ENCODE measurements at places on chromosomes 7 and 10. TPM values are rescaled to one million over a fixed set of nuclear protein-coding genes. Genes with fewer than 3 reads are reported as not detected.

GRCh38 chr10:71454347-71454746 is 57.6 kb downstream of the CDH23 start:
- no peak for DNase-seq

GRCh38 chr10:74097776-74098175 is 52.9 kb downstream of the AP3M1 start:
- no peak for DNase-seq

DNA sequence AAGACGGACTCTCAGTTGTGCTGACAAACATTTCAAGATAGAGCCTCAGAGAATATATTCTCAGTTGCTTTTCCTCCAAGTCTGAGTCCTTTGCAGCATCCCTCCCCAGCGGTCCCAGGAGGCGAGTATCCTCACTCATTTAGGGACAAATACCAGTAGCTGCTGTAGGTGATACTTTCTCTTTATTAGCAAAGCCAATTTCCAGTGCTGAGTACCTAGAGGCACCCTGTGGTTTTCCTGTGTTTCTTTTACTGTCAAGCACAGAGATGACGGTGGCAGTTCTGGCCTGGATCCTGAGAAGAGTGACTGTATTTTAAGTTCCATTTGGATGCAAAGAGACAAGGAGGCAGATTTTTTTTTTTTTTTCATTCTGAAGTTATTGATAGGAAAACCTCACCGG is 1058.4 kb downstream of the SORCS3 start:
- DNase-seq, result no peak

GRCh38 chr7:70893971-70894715 is 237.8 kb upstream of the GALNT17 start:
- no peak for DNase-seq

- no peak for DNase-seq
Observed at GRCh38 chr7:105715528-105715927, 134.2 kb upstream of the EFCAB10 start.

The DPYSL4 gene
- total RNA-seq, result 3.2 TPM
